Cortex of kidney (tissue), 1 donor: ENCODE measurements at places on chromosomes 6 and 20.

- no peak for DNase-seq
Observed at GRCh38 chr20:23446505-23446904, 6.2 kb downstream of the CST11 start.

DNA sequence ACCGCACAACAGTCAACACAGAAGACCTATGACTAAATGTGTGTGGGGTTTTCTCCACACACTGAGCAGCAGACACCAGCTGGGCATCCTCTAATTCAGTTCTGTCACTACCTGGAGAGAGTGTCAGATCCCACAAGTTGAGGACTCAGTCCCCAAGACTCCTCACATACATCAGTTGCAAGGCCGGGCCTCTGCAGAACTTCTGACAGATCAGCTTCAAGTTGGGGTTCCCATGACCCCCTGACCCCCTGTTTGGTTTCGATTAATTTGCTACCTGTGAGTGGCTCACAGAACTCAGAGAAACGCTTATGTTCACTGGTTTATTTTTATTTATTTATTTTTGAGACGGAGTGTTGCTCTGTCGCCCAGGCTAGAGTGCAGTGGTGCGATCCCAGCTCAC lies 3.2 kb upstream of the NINL start:
- no peak for DNase-seq

- no peak for DNase-seq
Observed at GRCh38 chr20:63292292-63292701, 689 bp upstream of the COL20A1 start.

DNA sequence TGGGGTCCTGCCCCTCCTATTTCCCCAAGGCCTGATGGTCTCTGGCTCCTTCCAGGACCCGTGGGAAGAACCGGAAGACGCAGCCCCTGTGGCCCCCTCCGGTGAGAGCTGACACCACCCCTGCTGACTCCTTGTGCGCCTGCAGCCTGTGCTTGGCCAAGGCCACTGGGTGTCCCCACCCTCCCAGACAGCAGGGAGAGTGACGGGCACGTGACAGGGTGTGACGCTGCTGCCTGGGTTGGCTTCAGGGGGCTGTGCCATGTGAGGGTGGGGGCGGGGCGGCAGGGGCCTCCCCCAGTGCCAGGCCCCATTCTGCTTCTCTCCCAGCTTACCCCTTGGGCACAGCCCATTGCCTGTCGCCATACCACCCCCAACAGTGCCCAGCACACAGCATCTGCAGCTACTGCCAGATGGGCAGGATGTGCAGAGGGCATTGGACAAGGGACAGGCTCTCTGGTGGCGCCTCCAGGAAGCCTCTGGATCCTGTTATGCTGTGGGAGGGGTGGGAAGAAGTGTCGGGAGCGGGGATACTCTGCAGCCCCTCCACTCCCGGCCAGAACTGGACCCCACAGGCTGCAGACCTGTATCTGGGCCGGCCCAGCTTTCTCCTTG lies 2.9 kb downstream of the BIRC7 start:
- no peak for DNase-seq

GRCh38 chr6:28449056-28449455 lies 5.8 kb upstream of the ZSCAN23 start:
- DNase-seq, result no peak

DNA sequence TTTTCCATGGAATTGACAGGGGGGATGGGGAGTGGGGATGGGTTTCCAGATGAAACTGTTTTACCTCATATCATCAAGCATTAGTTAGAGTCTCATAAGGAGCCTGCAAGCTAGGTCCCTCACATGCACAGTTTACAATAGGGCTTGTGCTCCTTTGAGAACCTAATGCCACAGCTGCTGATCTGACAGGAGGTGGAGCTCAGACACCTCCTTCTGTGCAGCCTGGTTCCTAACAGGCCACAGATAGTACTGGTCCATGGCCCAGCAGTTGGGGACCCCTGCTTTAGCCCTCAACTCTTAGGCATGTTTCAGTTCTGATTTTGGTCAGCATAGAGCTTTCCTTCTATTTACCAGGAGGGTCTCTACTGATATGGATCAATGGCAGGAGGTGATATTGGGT lies 251.6 kb downstream of the LAMA2 start:
- DNase-seq, result no peak

DNA sequence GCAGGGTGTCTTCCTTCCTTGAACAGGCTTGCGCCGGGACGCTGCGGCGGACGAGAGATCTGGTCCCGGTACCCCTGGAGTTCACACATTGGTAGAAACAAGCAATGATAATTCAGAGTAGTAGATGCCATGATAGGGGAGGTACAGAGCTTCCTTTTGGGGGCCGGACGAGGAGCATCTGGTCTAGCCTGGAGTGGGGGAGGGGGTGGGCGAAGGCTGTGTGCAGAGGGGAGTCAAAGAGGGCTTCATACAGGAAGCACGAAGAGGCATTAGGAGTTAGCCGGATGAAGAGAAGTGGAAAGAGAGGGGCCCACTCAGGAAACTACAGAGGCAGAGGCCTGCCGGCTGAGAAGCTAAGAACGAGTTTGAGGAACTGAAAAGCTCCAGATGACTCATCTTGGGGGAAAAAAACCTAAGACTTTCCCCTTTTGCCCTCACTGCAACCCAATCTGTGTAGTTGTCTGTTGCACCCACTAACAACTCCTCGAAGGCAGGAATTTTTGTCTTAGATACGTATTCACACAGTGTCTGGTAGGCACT lies 611 bp downstream of the CNPY3 start:
- DNase-seq, result no peak

DNA sequence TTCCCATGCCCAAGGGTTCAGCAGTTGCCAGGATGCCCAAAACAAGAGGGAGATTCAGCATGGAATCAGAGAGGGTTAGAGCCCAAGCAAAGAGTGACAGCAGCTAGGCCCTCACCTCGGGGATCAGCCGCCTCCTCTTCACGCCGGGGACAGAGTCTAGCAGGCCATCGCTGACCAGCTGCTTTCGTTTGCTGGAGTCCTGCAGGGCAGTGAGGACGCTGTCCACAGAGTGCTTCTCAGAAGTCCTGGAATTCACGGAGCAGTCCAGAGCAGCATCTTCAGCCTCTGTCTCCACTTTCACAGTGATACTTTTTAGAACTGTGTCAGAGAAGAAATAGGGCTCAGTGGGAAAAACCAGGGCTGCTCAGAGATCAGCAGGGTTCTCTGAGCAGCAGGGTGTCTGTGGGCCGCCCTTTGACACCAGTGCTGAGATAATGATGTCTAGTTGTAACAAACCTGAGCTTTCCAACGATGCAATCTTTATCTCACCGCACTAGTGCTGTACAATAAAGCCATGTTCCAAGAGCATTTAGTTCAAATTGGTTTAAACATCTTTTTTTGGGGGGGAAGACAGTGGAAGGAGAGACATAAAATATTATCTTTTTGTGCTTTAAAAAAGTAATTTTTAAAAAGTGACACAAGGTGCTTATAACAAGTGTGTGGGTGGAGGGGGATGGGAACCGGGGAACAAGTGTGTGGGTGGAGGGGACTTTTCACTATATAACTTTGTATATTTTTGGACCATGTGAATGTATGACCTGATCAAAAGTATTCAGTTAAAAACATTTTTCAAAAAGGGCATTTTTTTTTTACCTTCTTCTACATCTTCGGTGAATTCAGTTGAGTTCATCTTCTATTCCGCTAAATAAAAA lies 16.6 kb downstream of the BEND3 start:
- no peak for DNase-seq

- no peak for DNase-seq
Observed at GRCh38 chr20:15091421-15092037, 754.1 kb upstream of the FLRT3 start.

DNA sequence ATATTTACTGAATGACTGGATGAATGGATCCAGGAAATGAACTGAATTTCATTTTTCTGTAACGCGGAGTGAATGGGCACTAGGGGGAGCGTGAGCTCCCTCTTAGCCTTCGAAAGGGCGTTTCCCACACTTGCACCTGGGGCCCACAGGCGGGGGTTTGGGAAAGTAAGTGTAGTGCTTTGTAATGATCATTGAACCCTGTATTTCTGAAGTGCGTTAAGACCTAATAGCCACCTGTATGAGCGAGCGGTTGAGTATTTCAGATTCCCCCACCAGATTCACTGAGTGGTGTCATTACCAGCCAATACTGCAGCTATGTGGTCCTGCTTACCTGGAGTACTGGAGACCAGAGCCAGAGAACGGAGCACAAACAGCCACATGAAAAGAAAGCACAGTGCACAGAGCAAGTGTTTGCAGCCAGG lies 10.5 kb downstream of the SYTL3 start:
- DNase-seq, result no peak

DNA sequence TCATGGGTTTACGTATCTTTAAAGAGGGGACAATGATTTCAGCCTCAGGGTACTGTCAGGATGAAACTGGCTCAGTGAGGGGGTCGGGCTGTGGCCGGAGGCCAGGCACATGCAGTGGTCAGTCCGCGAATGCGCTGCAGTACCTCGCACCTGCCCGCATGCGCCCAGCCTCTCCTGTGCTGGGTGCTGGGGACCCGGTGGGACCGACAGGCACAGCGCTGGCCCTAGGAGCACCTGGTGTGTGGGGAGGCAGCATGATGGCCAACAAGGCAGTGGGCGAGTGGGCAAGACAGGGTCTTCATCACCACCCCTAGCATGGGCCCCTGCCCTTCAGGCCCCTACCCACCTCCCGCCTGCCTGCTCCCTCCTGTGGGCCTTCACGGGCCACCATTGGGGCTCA lies 970 bp upstream of the CABLES2 start:
- DNase-seq, result no peak

GRCh38 chr20:11445891-11446290 lies 471.8 kb upstream of the BTBD3 start:
- no peak for DNase-seq

GRCh38 chr6:156647991-156648390 lies 129.2 kb upstream of the ARID1B start:
- DNase-seq, result no peak

- no peak for DNase-seq
Observed at GRCh38 chr6:163694988-163695398, 280.5 kb downstream of the QKI start.

DNA sequence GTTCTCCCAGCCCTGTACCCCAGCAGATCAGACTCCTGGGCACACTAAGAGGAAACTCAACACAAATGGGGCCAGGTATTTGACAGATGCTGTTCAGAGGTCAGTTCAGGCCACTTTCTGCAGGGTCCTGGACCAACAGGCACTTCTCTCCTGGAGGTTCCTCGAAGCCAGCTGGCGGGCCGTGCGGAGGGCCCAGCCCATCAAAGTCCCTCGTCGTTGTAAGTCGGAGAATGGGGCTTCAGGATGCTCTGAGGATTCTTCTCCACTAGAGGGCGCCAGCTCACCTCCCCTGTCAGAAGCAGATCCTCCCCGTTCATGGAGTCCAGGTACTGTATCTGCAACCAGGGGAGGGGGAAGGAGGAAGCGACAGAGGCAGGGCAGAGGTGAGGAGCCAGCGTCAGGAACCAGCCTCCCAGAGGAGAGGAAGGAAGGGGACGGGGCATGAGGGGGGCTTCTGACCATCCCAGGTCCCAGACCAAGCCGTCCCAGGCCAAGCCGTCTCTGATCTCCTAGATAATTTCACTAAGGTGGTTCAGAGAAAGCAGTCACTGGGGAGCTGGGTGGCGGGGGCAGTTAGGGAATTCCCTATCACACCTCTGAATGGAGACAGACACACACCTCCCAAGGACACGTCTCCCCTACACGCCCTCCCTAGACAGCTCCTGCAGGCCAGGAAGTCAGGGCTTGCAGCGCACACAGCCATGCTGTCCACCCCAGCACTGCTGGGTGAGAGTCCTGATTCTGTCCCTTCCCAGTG lies 11.7 kb upstream of the FAM83C start:
- no peak for DNase-seq

GRCh38 chr20:44471481-44471882 lies 4.2 kb upstream of the TTPAL start:
- no peak for DNase-seq

- no peak for DNase-seq
Observed at GRCh38 chr6:3188262-3188661, 30.9 kb upstream of the TUBB2A start.

DNA sequence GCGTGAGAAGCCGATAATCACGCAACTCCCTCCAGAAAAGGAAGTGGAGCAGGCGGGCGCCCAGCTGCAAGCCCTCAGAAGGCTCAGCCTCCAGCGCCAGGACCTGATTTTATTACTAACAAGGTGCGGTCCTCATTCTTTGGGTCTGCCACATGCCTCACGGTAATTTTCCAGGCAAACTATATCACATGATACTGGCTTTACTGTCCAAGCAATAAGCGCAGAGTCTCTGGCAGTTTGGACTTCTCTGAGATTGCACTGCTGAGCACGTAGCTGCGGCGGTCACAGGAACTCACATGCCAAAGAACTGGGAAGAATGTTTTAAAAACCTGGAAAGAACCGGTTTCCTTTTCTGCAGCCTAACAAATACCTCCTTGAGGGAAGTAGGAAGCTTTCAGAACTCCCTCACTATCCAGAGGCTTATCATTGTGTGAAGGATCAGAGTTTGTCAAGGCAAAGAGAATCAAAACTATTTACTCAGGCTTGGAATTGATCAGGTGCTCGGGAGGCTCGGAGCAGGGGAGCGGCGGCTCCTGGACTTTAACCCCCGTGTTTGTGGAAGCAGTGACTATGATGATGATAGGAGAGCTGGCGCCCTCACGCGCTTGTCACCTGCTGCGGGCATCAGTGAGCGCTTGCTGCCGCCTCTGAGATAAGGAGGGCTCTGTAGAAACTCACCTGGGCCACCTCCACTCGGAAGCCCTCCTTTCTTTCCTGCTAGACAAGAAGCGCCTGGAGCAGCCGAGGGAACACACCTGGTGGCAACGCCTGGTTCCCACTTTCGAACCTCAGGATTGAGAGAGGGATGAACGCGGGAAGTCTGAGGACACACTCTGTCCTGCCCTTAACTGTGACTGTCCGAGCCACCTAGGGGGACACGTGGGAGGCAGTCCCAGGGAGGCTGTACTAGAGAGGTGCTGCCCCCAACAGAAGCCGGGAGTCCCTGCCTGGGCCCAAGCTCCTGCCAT lies 27.2 kb upstream of the SYNJ2 start:
- DNase-seq, result no peak

- no peak for DNase-seq
Observed at GRCh38 chr6:100296810-100297544, 167.7 kb downstream of the SIM1 start.

GRCh38 chr6:18536591-18537055 lies 149.5 kb downstream of the RNF144B start:
- no peak for DNase-seq

GRCh38 chr6:21469213-21469612 lies 124.3 kb upstream of the SOX4 start:
- no peak for DNase-seq

DNA sequence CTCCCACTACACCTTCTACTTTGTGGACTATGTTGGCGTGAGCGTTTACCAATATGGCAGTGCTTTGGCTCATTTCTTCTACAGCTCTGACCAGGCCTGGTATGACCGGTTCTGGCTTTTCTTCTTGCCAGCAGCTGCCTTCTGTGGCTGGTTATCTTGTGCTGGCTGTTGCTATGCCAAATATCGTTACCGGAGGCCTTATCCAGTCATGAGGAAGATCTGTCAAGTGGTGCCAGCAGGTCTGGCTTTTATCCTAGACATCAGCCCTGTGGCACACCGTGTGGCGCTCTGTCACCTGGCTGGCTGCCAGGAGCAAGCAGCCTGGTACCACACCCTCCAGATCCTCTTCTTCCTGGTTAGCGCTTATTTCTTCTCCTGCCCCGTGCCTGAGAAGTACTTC lies 16.5 kb upstream of the EFHC1 start:
- no peak for DNase-seq
